AG09319 (cell line): ENCODE measurements at places on chromosomes 2 and 18.

- DNase-seq: no peak
Measured at GRCh38 chr2:22340716-22341115, 1044.3 kb upstream of the KLHL29 start.

GRCh38 chr18:39693359-39693758, 2127.8 kb upstream of the CELF4 start:
- no peak for DNase-seq

DNA sequence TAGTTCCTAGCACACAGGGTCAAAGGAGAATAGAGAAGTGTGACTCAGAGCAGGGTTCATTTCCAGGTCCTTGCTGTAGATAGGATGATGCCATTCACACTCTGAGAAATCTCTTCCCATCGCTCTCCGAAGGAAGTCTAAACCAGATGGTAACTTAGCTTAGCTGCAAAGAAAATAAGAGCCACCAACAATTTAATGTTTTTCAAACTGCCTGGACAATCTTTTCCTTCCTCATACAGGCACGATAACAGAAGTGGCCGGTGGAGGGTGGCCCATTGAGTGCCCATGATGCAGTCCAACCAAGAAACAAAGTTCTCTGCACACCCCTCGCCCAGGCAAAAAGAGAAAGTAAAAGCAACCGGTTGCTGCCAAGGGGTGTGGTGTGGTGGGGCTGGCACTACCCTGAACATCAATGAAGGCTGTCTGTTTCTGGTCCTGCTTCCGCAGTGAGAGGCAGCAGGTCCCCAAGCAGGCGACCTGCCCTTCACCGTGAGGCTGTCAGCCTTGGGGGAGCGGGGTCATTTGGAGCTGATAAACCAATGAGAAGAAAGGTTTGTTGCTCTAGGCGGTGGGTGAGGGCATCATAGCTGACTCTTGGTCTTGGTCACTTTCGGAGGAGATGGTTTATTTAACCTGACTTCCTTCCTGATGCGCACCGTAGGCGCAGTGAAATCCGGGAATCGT, 105.6 kb upstream of the CD302 start:
- no peak for DNase-seq

DNA sequence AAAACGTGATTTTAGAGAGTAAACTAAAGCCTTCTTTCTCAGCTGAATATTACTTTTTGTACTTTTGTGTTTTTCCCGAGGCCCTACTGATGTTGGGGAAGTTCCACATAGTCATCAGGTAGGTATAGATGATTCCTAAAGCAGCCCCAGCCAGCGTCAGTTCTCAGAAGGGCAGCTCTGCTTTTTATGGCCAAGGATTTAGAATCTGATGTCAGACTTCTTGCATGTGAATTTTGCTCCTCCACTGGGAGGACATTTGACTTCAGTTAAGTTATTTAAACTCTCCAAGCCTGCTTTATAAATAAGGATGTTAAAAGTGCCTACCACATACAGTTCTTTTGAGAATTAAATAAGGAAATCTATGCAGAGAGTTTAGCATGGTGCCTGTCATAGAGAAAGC, 130.8 kb downstream of the NCKAP5 start:
- DNase-seq: no peak

DNA sequence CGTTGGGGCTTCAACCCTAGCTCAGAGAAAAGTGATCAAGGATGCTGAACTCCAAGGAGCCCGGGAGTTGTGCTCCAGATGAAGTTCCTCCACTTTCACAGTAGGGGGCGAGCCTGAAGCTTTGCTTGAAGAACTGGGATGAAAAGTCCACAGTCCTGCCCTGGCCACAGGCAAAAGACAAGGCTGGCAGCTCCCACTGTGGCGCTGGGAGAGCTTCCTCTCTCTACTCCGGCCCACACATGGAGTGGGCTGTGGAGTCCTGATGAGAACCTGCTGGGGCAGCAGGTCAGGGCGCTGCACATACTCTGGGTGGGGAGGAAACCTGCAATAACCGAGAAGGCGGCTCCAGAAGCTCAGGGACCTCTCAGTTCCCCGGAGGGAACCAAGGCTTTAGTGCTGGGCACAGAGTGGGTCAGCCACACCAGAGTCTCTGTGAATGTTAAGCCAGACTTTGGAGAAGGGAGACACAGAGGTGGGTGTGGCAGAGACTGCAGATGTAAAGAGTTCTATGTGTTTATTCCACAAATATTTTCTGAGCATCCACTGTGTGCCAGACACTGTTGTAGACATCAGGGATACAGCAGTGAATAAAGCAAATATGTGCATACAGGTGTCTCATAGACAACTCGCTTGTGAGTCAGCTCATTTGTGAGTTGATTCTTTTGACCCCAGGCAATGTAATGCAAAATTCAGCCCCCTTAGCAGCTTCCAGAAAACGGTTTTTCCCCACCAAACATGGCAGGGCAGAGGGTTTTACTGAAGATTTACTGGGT, 48.0 kb upstream of the MRPL33 start:
- DNase-seq: no peak

GRCh38 chr2:215452725-215453124, 16.9 kb upstream of the FN1 start:
- DNase-seq: no peak

DNA sequence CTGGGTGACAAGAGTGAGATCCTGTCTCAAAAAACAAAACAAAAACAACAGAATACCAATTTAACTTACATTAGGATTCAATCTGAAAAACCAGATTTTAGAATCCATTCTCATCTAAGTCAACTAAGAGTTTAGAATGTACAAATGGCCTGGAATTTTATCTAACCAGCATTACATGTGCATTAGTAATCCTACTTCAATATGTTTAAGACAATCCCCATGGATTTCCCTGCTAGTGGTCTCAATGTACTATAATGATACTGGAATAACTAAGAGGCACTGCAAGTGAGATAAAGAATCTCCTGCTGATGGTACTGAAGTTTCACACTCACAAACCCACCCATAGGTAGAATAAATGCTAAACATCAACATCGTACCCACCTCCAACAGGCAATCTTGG, 53.9 kb upstream of the DNER start:
- DNase-seq: no peak

GRCh38 chr2:88903749-88904353, 212.4 kb downstream of the RPIA start:
- no peak for DNase-seq

- no peak for DNase-seq
Measured at GRCh38 chr2:236083934-236084333, 84.3 kb downstream of the GBX2 start.

DNA sequence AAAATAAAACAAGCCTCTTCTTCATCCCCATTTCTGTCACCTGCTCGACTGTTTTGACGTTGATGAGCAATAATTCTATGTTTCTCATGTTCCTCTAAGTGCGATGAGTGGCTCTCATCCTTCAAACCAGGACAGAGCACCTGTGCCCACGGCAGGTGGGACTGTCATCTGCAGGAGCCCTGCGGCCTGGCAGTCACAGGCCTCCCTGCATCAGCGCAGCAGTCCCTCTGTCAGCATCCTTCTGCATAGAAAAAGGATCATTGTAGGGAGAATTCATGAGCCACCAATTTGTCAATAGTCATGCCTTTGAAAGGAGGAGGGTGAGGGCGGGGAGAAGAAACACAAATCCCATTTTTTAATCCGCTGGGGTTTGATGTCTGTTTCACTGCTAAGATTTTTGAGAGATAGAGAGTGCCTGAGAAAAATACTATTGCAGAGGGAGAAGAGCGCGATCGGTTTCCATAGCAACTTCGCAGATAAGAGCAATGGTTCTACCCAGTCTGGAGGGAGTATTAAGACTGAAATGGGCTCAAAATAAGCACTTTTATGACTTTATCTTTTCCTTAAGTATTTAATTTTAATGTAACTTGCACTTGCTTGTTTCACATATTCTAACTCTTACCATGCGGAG, 234.3 kb upstream of the NCKAP5 start:
- no peak for DNase-seq

- no peak for DNase-seq
Measured at GRCh38 chr18:42394238-42394637, 439.2 kb downstream of the PIK3C3 start.

DNA sequence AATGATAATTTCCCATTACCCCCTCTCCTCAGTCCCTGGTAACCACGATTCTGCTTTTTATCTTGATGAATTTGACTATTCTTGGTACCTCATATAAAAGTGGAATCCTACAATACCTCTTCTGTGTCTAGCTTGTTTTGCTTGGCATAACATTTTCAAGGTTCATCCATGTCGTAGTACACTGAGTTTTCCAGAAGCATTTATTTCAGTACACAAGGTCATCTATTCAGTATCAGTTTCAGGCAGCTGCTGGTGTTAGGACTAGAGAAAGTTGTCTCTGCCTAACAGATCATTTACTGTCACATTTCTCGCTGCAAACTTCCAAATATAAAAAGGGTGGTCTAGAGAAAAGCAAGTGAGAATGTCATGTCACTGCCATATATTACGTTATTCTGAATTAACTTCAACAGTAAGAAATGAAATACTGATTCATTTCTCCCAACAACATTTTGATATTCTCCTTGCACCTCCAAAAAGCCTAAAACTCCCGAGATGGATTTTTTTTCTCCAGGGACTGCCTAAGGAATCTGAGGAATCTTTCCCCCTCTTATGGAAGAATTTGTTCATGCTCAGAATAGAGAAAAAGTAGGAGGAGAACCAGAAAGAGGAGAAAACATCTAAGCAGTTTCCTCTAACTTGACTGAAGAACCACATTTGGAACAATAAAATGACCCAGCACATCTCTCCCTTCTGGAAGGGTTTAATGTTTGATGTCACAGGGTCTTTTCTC, 36.0 kb downstream of the CDK15 start:
- DNase-seq: no peak

- no peak for DNase-seq
Measured at GRCh38 chr2:204576362-204576979, 31.2 kb downstream of the PARD3B start.

DNA sequence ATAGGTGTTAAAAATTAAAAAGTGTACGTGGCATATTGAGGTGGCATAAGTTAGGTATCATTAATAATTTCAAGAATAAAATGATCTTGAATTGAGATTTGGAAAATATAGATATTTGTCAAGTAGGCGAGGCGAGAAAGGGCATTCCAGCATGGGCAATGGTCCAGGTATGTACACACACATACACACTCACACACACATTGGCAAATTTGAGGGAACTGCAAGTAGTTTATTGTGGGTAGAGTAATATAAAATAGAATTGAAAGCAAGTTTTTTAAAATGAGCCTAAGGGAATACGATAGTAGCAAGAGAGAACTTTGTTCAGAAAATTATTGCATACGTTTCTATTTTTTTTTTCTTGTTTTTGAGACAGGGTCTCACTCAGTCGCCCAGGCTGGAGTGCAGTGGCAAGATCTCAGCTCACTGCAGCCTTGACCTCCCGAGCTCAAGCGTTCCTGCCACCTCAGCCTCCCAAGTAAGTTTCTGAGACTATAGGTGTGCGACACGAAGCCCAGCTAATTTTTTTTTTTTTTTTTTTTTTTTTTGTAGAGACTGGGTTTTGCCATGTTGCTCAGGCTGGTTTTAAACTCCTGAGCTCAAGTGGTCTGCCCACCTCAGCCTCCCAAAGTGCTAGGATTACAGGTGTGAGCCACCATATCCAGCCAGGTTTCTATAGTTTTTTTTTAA, 96.7 kb upstream of the SLC39A10 start:
- no peak for DNase-seq

DNA sequence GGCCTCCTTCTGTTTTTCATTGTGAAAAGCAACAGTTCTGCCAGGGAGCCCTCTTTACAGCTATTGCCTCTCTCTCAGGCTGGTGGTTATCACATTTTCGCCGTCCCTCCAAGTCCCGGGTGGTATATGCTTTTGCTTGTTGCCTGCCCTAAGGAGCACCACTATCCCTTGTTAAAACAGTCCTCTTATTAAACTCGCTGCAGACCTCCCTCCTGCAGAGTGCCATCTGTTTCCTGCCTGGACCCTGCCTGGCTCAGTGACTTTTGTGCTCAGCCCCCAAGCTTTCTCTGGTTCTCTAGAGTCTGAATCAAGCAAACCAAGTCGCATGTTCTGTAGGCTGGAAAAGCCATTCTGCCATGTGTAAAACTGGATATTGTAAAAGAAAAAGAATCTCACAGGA, 72.1 kb upstream of the FHL2 start:
- no peak for DNase-seq

- no peak for DNase-seq
Measured at GRCh38 chr18:12741351-12741750, 38.5 kb downstream of the PSMG2 start.

- no peak for DNase-seq
Measured at GRCh38 chr2:201223089-201224073, 37.0 kb upstream of the CASP8 start.

GRCh38 chr18:7958897-7959146, 391.7 kb downstream of the PTPRM start:
- no peak for DNase-seq

DNA sequence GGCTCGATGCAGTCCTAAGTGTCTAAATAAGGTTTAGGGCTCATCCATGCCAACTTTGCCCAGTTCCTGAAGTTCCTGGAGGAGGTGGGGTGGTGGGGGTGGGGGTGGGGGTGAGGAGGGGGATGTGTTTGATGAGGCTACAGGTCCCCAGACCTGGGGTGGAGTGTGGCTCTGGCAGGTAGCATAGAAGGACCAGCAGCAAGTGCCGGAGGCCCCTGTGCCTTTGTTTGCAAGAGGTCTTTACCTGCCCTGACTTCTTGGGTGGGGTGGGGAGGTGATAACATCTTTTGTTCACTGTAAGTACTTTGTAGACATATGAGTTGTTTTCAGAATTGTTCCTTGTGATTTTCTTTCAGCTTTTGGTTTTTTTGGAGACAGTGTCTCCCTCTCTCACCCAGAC, 10.0 kb downstream of the SH3BP4 start:
- no peak for DNase-seq

DNA sequence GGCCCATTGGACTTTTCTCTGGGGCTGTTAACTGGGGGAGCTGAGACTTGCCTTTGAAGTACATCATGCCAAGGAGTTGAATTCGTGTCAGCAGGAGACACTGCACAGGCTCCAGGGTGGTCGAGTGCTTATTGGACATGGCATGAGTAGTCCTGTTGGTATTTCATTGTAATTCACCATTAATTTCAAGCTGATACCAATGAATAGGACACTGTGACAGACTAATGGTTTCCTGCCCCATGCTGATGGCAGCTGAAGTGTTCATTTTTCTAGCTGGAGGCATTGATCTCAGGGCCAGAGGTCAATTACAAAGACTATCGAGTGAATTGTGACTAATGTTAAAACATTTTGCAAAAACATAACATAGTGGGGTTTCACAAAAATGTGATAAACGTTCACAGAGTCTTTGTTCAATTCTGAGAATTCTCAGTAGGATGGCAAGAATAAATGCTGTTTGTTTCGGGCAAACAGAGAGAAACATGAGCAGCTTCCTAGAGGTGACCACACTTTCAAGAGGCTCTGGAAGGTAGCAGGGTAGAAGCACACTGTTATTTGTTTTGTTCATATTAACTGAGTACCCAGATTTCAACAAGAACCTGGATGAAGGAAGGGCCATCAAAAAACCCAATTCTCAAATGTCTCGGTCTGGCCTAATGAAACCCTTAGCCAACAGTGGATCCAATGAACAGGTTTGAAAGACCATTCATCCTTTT, 90.6 kb upstream of the ARL4C start:
- DNase-seq: no peak
